ENCODE measurements at places on chromosomes 11 and 22.

DNA sequence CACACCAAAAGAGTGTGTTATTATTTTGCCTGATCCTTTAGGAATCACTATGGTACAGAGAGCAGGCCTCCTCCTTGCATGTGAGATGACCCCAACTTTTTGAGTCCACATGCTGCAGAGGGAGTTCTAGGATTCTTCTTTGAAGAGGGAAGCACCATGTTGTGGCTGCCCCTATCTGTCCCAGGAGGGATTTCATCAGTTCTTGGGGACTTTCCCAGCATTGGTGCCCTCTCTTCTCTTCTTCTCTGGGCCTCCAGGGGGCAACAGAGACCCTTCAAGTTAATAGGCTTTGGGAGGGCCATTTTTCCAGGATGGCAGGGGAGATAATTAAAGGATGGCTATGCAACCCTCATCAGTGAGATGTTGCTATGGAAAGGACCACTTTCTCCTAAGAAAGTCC is 3.6 kb downstream of the MMP1 start:
- no peak for DNase-seq

DNA sequence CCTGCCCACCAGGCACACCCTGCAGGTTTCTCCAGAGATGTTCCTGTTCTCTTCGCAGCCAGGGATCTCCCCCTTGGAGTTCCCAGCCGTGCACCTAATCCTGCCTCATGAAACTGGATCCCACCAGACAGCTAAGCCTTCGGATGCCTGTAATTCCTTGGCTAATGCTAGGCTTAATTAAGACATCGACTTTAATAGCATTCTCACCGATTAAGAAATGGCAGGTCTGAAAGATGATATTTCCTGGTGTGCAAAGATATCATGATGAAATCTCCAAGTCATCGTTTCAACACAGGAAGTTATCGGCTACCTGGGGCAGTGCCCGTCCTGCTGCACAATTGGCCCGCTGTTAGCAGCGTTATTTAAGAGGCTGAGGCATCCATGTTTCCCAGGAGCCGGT is 41.5 kb upstream of the CCND1 start:
- no peak for DNase-seq

GRCh38 chr11:2777386-2777785 is 77.6 kb upstream of the KCNQ1OT1 start:
- no peak for DNase-seq

DNA sequence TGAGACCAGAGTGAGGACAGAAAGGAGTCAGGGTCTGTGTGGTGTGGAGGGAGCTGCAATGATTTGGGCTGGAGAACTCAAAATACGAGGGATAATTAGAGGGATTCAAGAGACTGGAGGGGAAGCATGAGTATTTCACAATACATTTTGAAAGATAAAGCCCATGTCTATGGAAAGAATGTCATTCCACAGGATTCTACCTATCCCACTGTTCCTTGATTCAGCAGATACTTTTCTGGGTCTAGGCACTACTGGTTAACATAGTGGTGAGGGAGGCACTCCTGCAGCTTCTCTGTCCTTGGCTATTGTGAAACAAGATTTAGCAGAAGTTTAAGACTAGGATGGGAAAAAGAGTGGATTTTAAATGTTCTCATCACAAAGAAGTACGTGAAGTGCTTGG is 72.9 kb upstream of the RASSF10 start:
- no peak for DNase-seq

GRCh38 chr22:30422481-30423300 is 2.9 kb upstream of the MTFP1 start:
- no peak for DNase-seq

GRCh38 chr22:30078320-30079311 is 1.6 kb upstream of the HORMAD2 start:
- peak; percentile 36 for DNase-seq

DNA sequence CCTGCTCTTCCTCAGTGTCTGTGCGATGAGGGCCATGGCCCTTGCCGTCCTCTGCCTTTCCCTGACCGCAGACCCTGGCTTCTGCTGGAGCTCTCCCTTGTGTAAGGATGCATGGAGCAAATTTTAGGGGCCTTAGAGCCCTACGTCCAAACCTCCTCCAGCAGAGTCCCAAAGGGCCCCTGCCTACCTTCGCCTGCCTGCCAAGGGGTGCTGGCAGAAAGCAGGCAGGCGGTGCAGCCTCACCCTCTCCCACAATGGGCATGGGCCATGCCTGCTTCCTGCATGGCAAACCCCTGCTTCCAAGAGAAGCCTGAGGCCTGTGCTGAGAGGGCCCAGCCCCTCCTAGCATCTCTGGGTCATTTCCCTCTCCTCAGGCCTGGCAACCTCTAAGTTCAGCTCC is 71.3 kb upstream of the FGF3 start:
- DNase-seq: no peak

- peak; percentile 4 for DNase-seq
Observed at GRCh38 chr11:117606211-117606610, 190.8 kb downstream of the DSCAML1 start.

- DNase-seq: no peak
Observed at GRCh38 chr11:128066399-128066798, 521.0 kb downstream of the ETS1 start.

- peak; percentile 62 for DNase-seq
Observed at GRCh38 chr22:46058091-46058420, 81.1 kb upstream of the WNT7B start.

GRCh38 chr22:29463629-29464028 is 16.4 kb upstream of the NEFH start:
- no peak for DNase-seq

GRCh38 chr11:134762248-134763029 is 350.4 kb upstream of the B3GAT1 start:
- no peak for DNase-seq

DNA sequence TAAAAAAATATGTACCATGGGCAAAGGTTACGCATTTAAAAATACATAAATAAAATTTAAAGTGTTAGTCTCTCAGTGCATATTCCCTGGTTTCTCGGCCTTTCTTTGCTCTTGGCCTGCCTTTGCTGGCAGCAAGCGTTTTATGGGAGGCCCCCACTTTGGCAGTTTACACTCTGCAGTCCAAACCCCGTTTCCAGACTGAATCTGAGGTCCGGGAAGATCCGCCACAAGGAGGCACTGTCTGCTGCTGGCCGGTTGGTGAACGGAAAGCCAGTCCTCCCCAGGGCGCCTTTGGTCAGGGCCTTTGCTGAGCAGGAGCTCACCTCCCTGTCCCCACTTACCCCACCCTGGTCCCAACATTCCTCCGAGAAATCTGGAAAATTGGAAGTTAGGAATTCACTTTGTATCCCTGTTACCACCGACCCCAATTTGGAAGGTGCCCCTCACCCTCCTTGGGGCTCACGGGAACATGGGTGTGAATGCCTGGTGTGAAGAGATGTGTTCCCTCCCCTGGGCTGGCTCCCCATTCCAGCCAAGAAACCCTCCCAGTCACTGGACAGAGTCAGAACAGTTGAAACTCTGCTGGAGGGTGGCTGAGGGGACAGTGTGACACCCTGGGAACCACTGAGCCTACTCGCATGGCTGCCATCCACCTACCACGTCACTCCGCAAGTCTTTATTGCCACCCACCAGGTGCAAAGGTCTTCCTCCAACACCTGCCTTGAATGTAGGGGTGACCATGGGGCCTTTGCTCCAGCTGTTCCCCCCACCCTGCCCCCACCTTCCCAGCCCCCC is 9.4 kb upstream of the SF1 start:
- peak; percentile 74 for DNase-seq

GRCh38 chr11:108025387-108026080 is 16.8 kb downstream of the CUL5 start:
- DNase-seq: no peak

DNA sequence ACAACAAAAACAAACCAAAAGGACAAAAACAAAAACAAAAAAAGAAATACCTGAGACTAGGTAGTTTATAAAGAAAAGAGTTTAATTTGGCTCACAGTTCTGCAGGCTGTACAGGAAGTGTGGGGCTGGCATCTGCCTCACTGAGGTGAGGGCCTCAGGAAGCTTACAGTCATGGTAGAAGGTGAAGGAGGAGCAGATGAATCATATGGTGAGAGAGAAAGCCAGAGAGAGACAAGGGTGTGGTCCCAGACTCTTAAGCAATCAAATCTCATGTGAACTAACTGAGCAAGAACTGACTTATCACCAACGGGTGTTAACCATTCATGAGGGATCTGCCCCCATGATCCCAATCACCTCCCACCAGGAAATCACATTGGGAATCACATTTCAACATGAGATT is 58.8 kb upstream of the ZBED5 start:
- no peak for DNase-seq

- peak; percentile 61 for DNase-seq
Observed at GRCh38 chr22:45284705-45285262, at the start of gene UPK3A. Gene UPK3A (plus strand): TSS chr22:45284949. CDS start chr22:45285014, 65 bp downstream.

GRCh38 chr22:39170825-39171622 is 18.5 kb upstream of the CBX7 start:
- DNase-seq: peak; percentile 86

DNA sequence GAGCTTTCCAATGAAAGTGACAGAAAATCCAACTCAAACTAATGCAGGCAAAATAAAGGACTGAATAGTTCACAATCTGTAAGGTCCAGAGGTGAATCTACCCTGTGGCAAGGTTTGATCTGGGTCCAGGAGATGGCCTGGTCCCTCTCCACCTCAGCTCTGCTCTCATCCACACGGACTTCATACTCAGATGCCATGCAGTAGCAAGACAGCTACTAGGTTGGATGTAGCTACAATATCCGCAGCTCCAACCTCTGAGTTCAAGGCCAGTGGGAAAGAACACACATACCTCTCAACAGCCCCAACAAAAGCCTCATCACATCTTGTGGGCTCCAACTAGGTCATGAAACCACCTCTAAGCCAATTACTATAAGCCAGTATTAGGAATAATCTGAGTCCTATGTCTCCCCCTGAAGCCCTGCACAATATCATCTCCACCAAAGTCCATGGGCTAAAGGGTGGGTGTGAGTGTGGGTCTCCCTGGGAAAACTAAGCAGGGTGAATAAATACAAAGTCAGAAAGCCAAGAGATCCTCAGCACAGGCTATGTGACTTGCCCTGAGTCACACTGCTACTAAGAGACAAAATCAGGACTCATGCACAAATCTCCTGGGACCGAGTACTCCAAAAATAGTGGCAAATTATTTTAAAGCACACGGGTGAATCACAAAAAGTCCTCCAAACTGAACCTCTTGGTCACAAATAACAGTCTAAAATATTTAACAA is 78.8 kb downstream of the LARGE1 start:
- no peak for DNase-seq

GRCh38 chr22:30214703-30215407 is 31.7 kb downstream of the LIF start:
- no peak for DNase-seq

GRCh38 chr11:72899238-72899637 is 85.0 kb downstream of the ATG16L2 start:
- no peak for DNase-seq

GRCh38 chr11:91244912-91245311 is 979.7 kb upstream of the FAT3 start:
- no peak for DNase-seq

DNA sequence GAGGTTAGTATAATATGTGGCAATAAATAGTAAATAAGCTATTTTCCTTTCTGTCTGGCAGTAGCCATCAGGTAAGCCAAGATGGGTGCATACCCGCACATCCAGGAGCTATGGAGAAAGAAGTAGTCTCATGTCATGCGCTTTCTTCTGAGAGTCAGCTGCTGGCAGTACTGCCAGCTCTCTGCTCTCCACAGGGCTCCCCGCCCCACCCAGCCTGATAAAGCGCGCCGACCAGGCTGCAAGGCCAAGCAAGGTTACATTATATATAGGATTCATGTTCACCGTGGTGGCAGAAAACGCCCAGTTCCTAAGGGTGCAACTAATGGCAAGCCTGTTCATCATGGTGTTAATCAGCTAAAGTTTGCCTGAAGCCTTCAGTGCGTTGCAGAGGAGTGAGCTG is 126.2 kb downstream of the ATG16L2 start:
- no peak for DNase-seq

DNA sequence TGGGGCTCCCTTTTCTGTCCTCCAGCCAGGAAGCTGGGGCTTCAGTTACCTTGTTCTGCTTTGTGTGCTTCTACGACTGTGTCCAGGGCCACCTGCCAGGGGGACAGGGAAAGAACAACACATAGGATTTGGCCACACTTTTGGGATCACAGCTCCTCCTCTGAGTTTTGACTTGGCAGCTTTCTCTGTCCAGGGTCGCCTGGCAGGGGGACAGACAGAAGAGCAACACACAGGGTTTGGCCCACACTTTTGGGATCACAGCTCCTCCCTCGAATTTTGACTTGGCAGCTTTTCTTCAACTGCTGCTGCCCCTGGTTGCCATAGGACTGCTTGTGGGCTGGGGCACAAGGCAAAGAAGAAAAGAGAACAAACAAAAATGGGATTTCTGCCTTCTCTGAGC is 19.1 kb downstream of the INCENP start:
- DNase-seq: no peak

DNA sequence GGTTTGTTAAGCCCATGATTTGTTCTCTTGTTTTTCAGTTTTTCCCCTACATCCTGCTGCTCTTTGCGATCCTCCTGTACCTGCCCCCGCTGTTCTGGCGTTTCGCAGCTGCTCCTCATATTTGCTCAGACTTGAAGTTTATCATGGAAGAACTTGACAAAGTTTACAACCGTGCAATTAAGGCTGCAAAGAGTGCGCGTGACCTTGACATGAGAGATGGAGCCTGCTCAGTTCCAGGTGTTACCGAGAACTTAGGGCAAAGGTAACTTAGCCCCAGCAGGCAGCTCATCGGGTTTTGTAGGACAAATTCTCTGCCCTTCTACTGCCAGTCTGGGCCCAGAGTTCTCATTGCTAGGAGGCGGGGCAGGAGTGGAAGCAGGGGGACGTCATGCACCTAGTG is 49.7 kb downstream of the PANX1 start:
- no peak for DNase-seq

GRCh38 chr11:45082744-45083543 is 63.5 kb upstream of the PRDM11 start:
- peak; percentile 28 for DNase-seq

GRCh38 chr11:121535129-121535796 is 82.5 kb upstream of the SORL1-AS1 start:
- no peak for DNase-seq

DNA sequence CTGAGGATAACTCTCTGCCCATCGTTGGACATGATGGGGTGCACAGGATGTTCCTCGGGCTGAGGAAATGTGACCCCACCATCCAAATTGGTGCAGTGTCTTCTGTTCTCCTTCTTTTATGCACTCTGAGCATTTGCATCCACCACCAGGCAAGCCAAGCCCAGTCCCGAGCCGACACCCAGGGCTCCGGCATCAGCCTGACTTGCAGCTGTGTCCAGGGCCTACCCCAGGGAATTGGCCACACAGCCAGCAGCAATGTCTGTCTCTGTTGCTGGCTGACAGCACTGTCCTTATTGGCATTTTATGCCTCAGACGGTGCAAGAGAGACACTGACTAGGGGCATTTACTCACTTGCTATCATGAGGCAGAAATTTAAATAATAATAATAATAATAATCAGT is 25.4 kb upstream of the CPT1A start:
- DNase-seq: no peak

GRCh38 chr11:60887556-60887955 is 18.8 kb downstream of the PRPF19 start:
- peak; percentile 45 for DNase-seq

- no peak for DNase-seq
Observed at GRCh38 chr11:96213500-96213899, 129.5 kb downstream of the MAML2 start.

- no peak for DNase-seq
Observed at GRCh38 chr11:20771681-20772080, 102.3 kb downstream of the NELL1 start.

Measured in CD4-positive, alpha-beta T cell treated with Interleukin-12 subunit alpha and Interleukin-12 subunit beta, for 1 hour (primary cell).